HT1080 (cell line): ENCODE measurements at places on chromosomes 2 and 18.

DNA sequence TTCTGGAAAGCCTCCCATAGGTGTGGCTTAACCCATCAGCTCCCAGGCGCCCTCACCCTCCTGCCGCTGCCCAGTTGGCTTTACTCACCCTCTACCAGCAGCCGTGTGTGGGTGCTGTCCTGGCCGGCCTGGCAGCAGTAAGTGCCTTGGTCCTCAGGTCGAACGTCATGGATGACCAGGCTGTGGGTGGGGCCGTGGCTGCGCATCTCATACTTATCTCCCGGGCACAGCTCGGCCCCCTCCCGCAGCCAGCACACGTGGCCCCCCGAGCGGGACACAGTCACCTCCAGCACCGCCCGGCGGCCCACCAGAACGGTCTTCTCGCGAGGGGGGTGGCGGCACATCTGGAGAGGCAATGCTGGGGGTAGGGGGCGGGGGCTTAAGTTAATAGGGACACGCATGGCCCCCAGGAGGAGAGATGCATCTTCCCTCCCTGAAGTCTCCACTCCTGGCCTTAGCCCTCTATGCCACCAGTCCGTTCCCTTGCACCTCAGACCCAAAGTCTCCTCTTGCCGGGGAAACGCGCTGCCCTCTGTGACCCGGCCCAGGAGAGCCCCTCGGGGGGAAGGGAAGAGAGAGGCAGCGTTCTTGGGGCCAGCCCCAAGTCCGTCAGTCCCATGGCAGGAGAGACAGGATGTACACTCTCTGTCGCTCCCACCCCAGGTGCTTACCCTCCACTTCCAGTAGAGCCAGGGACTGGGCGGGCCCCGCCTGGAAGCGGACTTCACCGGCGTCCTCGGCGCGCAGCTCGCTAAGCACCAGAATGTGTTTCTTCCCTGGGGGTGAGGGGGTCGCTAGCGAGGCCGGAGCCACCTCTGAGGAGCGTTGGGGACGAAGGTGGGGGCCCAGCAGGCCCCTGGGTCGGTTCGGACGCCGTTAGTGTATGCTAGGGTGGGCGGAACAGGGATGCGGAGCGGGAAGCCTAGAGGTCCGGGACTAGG is 7.9 kb downstream of the TMEM198 start:
- peak; percentile 51 for DNase-seq

- peak; percentile 70 for DNase-seq
Observed at GRCh38 chr2:230160112-230160660, 59.6 kb downstream of the SP110 start.

DNA sequence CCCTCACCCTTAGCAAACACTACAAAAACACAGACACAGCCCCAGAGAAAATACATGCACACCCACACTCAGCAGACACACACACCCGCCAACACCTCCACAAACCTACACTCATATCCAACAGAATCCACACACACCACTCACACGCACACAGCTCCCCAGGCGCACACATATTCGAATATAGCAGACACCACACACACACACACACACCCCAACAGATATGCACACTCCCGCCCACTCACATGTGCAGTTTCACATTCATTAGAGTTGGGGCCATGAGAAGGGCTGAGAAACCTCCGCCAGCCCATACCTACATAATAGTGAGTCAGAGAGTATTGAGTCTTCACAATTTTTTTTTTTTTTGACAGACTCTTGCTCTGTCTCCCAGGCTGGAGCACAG is 29.4 kb upstream of the NOTO start:
- DNase-seq, result peak; percentile 50

GRCh38 chr2:120875431-120875830 is 139.8 kb downstream of the GLI2 start:
- DNase-seq, result no peak

- DNase-seq, result peak; percentile 89
Observed at GRCh38 chr2:36650031-36650829, 46.3 kb upstream of the VIT start.

GRCh38 chr18:840023-840408 is 28.0 kb upstream of the YES1 start:
- no peak for DNase-seq

DNA sequence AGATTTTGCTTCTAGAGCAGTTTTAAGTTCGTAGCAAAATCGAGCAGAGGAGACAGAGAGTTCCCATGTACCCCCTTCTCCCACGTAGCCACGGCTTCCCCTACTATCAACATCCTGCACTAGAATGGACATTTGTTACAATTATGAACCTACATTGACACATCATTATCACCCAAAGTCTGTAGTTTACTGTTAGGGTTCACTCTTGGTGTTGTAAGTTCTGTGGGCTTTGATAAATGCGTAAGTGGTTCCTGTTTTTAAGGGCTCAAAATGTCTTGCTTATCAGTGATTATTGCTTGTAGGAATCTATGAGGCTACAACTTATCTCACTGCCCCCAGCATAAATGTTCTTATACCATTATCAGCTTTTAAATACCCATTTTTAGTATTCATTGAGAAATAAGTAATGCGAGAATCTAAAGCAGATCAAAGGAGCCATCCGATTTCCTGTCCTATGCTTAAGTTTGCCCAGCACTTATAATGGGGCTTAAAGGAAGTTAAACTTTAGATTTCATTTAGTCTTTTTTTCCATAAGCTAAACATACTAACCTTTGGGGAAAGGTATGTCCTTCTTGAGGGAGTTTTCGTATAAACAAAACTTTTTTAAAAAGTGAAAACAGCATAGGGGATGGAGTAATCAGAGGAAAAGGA is 118.7 kb downstream of the HAUS1 start:
- DNase-seq, result no peak

DNA sequence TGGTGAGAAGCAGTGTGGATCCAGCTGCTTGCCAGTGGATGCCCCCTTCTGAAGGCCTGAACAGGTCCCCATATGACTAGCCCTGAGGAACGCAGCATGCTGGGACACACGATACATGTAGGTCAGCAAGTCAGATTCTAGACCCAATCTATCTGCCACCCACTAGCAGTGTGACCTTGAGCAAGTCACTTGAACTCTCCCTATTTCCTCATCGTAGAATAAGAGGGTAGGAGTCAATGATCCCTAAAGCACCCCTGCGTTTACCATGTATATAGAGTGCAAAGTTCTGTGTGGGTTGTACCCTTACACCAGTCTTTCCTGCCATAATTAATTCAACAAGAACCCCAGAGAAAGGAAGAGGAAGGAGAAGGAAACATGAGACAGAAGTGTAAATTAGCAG is 123.7 kb downstream of the GALNT14 start:
- no peak for DNase-seq

DNA sequence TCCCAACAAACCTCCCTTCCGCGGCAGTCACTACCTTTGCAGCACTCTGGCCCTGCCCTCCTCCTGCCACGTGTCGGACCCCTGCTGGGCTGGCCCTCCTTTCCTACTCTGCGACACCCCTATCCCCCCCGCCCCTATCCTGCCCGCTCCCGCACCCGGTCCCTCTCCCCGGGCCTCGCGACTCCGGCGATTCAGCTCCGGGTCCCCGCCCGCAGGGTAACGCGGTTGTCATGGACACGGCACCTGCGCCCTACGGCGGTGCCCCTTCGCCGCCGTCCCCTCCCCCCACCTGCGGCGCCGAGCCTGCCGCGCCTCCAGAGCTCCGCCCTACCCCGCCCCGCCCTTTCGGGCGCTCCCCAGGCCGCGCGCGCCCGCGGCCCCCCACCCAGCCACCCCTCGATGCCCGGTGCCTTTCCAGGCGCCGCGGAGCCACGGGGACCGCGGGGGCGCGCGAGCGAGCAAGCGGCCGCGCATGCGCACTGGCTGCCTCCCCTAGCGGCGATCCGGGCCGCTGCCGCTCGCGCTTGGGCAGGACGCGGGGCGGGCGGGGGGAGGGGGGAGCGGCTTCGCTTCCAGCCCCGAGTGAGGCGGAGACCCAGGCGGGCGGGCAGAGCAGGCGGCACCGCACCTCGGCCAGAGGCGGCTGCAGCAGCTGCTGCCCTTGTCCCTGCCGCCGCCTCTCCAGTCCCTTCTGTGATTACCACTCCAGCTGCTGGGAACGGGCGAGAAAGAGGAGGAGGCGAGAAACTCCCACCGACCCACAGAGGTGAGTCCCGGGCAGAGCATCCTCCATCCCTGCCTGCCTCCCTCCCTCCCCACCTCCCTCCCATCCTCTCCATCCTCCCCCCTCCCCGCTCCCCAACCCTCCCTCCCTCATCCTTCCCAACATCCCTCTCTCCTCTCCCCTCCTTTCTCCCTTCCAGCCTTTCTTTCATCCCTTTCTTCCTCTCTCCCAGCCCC is at the start of gene CTNNA2:
Gene CTNNA2 (plus strand): TSS at position 610 of the 960 bp plus-strand sequence.
- DNase-seq, result no peak

GRCh38 chr2:119716284-119716672 is 37.3 kb downstream of the TMEM177 start:
- no peak for DNase-seq

- no peak for DNase-seq
Observed at GRCh38 chr2:16226943-16227664, 286.8 kb downstream of the MYCN start.

DNA sequence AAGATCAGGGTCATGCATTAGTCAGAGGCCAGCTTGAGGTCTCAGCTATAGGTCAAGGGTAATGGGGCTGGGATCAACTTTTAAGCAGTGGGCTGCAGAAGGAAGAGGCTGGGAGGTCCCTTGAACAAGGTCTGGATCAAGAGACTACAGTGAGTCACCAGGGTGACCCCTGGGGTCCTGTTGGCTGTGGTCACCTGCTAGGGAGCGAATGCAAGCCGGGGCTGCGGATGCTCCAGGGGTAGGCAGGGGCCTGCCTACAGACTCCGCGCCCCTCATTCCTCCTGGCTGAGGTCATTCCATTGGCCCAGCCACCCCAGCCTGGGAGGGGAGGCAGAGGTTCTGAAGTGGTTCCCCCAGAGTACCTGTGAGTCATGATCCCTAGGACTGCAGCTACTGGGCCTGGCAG is 110.4 kb downstream of the CYP26B1 start:
- DNase-seq, result no peak

DNA sequence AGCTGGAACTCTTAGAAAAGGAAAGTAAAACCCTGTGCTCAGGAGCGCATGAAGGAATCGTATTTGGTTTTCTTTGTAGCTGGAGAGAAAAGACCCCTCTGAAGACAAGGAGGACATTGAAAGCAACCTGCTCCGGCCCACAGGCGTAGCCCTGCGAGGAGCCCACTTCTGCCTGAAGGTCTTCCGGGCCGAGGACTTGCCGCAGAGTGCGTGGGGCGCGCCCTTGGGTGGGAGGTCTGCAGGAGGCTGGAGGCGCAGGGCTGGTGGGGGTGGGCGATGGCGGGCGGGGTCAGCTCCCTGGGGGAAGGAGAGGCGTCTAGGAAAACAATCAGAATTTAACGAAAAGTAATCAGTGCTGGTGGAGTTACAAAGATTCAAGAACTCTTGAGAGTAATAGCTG is 72.8 kb downstream of the DYSF start:
- no peak for DNase-seq

- no peak for DNase-seq
Observed at GRCh38 chr18:46297621-46298020, 193.4 kb downstream of the HAUS1 start.

DNA sequence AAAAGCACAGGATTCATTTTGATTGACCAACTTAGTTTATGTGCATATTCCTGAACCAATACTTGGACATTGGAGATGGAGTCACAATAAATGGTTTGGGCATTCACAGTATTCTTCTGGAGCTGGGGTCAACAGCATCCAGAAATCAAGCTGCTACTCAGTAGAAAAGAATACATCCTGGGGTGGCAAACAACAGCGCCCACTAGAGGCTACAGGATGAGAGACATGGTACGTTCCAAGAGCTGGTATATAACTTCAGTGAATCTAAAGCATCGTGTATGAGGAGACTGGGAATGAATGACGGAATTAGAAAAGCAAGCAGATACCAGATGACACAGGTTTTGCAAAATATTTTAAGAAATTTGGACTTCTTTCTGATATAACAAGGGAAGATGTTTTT is 142.9 kb upstream of the FIGN start:
- DNase-seq, result peak; percentile 18

- DNase-seq, result peak; percentile 75
Observed at GRCh38 chr18:703213-703967, 9.0 kb downstream of the ENOSF1 start.

DNA sequence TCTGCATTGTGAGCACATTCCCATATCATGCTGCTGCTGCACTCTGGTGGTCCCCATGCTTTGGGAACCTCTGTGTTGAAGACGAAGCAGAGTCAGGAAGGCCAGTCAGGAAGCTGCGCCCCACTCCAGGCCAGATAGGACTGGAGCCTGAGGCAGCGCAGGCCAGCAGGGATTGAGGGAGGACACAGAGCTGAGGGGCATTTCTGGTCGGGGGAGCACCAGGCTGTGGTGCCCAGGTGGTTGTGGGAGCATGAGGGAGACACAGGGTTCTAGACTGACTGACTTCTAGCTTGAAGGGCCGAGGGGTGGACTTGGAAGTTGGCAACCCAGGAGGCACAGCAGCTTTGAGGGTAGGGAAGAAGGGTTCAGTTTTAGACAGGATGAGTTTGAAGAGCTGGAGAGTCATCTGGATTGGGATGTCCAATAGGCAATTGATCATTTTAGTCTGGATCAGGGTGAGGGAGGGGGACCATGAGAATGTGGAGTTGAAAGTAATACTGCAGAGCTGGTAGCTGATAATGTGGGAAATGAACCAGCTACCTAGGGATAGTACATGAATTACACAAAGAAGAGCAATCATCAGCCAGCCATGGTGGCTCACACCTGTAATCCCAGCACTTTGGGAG is 1.4 kb upstream of the ACTG2 start:
- DNase-seq, result no peak

GRCh38 chr2:9416962-9417316 is 6.4 kb downstream of the ITGB1BP1 start:
- no peak for DNase-seq

- no peak for DNase-seq
Observed at GRCh38 chr2:181234487-181234891, 222.7 kb upstream of the ITGA4 start.

- no peak for DNase-seq
Observed at GRCh38 chr2:69685321-69686048, 41.9 kb upstream of the AAK1 start.

- DNase-seq, result no peak
Observed at GRCh38 chr18:41602034-41602433, 353.0 kb upstream of the PIK3C3 start.

DNA sequence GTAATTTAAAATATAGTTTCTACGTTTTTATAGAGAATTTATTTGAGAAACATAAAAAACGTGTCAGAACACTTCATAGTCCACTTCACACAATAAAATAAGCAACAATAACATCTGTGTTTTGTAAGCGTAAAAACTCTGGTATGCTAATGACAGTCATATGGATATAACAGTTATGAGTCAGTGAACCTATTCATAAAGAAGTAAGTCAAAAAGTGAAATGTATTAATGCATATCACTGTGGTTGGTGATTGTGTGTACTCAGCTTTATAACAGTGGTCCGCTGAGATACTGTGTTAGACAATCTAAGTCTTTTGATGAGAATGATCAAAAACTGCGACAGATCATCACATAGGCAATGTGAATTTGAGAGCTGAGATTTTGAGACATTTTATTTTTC is 153.2 kb downstream of the WDR7 start:
- no peak for DNase-seq

DNA sequence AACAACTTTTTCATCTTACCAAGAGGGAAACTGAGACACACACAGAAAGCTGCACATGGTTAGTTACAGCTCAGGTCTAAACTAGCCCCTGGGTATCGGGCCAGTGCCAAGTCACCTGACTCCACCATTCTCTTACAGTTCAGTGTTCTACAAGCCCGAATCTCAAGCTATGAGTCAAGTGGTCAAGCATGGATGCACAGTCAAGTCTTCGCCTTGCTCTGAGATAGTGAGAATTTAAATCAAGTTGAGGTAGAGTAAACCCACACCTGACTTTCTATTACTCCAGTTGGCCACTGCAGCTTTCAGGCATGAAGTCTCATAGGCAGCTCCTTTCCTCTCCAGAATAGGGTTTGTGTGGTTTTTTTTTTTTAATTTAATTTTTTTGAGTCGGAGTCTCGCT is 34.5 kb upstream of the ARL5A start:
- no peak for DNase-seq

- no peak for DNase-seq
Observed at GRCh38 chr2:52861596-52861995, 906.0 kb upstream of the CHAC2 start.
